Brain pericyte (primary cell): ENCODE measurements at places on chromosomes 7 and 10.

- no peak for DNase-seq
Observed at GRCh38 chr7:5797716-5798115, 16.3 kb upstream of the RNF216 start.

GRCh38 chr10:120495226-120496009, 38.4 kb downstream of the PLPP4 start:
- no peak for DNase-seq

DNA sequence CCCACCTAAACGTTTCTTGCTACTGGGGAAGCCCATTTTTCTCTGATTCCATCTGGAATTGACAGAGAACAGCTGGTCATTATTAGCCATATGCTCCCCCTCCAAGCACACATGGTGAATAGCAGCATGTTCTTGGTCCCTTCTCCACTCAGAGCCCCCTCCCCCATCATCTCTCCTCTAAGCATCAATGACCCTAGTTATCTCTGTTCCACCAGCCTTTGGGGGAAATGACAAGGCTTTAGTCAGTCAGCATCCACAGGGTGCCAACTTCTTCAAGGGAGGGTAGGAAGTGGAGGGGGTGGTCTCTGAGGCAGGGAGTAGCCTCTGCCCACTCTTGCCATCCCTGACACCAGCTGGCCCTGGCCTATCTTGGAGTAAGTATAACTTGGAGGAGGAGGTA, 163.1 kb downstream of the UBE2H start:
- DNase-seq, result no peak

DNA sequence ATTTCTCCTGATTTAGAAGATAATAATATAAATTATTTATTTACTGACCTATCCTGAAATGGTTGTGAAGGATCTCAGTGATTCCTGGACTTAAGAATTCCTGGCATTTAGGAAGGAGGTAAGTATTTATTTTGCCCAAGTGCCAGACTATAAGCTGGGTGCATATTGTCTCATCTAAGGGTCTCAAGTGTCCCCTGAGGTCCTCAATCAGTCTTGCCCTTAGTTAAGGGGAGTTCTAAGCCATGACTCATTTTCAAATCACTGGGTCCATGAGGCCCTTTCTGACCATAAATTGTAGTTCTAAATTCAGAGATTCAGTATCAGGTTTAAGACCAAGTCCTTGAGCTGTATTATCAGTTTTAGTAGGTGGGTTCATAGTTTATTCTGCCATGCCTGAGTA, 251.6 kb upstream of the MEOX2 start:
- no peak for DNase-seq

- no peak for DNase-seq
Observed at GRCh38 chr10:48467669-48468068, 137.2 kb downstream of the ARHGAP22 start.

DNA sequence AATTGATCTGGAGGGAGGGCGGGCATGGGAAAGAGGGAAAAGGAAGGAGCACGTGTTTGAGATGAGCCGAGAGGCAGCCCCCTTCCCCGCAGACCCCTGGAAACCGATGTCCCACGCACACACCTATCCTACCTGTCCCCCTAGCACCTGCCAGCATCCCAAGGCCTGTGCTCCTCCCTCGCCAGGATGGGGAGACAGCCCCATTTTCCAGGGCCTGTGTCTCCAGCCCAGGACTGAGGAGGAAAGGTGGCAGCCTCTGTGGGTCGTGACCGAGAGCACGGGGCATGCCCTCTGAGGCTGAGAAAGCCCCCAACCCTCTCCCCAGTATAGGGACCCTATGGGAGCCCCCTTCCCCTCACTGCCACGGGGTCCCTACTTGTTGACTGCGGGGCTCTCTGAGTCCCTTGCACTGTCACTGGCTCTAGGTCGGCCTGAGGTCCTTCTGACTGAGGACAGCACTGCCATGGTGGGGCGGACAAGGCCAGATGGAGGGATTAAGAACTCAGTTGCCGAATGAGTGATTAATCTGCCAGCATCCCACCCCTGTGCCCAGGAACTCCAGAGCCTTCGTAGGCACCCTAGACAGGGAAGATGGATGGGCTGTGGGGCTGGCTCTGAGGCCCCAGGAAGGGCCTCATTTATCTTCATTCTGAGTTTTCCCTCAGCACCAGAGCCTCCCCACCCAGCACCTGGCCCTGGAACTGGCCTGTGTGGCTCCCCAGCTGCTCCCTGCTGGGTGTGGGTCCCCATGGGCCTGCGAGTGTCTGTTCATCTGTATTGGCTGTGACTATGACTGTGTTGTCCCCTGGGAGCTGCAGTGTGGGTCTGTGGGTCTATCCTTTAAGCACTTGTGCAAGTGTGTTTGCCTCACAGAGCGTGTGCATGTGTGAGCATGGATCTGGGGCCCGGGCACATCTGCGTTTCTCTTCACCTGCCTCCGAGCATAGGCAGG, 26.0 kb downstream of the CRHR2 start:
- no peak for DNase-seq

- DNase-seq, result no peak
Observed at GRCh38 chr10:124229201-124229988, 136.0 kb upstream of the CHST15 start.

- no peak for DNase-seq
Observed at GRCh38 chr10:115895166-115895565, 377.8 kb downstream of the GFRA1 start.

DNA sequence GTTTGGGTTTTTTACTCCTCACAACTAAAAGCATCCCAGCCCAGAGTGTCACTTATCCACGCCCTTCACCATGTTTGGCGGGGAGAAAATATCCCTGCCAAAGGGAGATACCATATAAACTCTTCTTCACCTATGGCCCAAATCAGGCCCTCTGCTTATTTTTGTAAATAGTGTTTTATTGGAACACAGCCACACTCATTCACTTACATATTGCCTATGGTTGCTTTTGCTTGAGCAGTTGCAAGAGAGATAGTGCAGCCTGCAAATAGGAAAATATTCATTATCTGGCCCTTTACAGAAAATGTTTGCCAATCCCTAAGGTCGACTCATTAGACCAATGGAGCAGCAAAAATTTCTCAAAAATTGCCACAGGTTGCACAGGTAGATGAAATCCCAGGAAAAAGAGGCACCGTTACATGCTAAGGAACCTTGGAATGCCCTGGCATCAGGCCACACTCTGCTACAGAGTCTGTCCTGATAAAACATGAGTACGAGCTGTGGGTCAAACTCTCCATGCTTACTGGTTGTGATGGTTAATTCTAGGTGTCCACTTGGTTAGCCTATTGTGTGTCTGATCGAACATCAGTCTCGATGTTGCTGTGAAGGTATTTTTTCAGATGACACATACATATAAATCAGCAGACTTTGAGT, 7.9 kb upstream of the RASSF4 start:
- DNase-seq, result no peak

- DNase-seq, result no peak
Observed at GRCh38 chr7:155962191-155962967, 150.1 kb upstream of the SHH start.

DNA sequence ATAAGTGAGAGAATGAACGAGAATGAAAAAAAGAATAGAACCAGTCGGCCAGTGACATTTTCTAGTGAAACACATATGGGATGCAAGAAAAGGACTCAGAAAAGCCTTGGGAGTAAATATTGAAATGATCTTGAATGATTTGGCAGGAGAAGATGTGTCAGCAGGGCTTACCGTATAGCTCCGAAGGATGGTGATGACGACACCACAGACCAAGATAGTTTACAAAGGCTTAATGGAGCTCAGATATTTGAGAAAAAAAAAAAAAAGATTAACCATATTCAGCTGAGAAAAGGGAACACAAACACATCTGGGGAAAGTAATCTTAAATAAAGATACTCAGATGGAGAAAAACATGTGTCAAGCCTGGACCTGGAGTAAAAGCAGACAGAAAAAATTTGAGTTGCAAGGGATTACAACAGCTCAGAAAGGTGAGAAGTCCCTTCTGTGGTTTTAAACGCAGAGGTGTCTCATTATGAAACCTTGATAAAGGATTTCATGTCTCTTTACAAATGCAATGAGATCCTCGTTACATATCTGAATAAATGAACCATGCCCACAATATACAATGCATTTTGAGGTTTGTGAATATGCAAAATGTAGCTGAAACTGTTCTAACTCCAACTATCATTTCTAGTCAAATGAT, 36.0 kb downstream of the DNAJB9 start:
- no peak for DNase-seq

- no peak for DNase-seq
Observed at GRCh38 chr7:127214956-127215718, 37.6 kb downstream of the GRM8 start.

GRCh38 chr10:61284222-61284890, 168.8 kb downstream of the TMEM26 start:
- DNase-seq, result no peak

DNA sequence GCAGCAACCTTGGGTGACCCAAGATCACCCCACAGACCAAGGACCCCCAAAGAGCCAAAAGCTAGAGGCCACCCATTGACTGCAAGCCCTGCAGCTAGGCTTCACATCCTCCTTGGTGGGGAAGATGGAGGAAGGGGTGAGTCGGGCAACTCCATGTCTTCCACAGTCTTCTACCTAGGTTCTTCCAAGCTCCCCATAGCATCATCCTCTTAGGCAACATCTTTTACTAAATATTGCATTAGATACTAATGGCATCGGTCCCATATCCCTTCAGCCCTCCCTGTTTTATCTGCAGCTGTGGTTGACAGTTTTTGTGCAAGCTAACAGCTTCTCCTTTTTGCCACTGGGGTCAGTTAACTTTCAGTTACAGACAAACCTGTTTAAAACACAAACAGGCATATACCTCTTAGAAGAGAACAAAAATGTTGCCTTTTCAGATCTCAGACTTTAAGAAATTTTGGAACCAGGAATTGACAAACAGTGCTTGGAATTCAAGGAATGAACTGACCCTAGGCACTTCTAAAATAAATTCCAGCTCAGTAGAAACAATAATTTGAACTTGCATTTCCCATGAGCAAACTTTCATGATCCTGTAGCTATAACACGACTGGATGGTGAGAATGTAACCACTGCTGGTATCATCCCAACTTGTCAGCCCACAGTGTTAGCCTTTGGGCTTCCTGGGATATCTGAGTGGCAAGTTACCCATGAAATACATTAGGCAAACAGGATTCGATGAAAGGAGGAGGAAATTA, 33.9 kb upstream of the MSMB start:
- no peak for DNase-seq

GRCh38 chr7:36048141-36048901, 104.7 kb upstream of the EEPD1 start:
- DNase-seq, result peak; percentile 39
